ENCODE measurements at places on chromosomes 5 and 9. TPM values are rescaled to one million over a fixed set of nuclear protein-coding genes. Genes with fewer than 3 reads are reported as not detected.

PAEP gene
- not detected for total RNA-seq

DNA sequence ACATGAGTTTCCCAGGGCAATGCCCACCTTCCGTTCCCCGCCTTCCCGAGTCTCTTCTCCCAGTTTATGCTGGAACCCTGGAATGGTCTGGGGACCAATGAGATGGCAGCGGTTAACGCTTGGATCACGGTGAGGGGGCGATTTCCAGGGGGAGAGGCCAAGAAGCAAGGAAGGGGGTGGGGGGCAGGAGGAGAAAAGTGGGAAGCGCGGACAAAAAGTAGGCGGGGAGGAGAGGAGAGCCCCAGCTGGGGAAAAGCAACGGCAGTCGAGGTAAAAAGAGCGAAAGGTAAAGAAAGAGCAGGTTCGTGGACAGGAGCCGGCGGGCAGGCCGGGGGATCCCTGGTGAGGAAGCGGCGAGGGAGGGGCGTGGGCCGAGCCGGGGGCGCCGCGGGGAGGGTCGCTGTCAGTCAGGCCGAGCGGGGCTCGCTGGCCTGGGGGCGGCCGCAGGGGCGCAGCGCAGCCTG lies 508 bp upstream of the SNCAIP start:
- DNase-seq: peak; percentile 14

C9orf40 gene
- 7.8 TPM for total RNA-seq

DNA sequence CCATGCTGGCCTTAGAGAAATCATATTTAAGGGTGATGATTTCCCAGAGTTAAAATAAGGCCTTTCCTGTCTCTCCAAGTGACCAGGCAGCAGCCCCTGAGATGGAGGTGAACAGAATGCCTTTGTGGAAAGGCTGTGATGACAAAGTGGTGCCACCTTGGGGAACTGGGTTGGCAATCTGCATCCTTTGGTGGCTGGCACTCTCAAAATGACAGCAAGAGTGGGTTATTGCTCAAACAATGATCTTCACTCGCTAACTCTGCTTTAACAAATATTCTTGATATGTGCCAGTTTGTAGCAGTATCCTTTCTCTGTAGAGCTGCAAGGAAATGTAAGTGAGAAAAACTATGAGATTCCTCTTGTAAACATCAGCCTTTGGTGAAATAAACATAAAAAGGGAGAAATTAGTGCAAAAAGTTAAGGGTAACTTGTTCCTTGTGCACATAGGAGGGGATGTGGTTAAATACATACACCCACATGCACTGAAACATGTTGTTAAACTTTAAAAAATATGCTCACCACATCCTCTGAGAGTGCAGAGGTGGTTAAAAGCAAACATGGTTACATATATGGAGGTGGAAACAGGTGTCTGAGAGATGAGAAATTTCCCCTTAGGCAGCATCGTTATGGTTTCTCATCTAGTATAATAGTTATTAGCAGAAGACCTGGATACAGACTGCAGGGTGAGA lies 373.4 kb upstream of the CTNND2 start:
- DNase-seq: no peak

KIF4B gene
- total RNA-seq: not detected

- DNase-seq: no peak
Measured at GRCh38 chr5:11477786-11478185, 426.5 kb downstream of the CTNND2 start.

DNA sequence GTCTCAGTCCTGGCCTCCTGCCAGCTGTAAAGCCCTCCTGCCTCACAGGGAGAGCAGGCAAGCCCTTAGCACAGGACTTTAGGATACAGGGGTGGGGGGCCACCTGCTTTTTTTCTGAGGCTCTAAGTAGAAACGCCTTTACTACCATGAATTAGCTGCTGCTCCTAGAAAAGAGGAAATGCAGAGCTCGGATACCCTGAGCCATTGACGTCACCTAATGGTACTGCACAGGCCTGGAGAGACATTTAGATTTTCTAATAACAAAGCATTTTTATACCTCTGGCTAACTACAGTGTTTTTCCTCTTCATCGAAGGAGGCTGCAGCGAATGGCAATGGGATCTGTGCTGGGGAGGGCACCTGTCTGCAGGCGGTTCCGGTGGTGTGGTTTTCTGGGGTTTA lies 137.0 kb downstream of the WDR41 start:
- no peak for DNase-seq

GRCh38 chr5:73865315-73865714 lies 239.3 kb downstream of the ARHGEF28 start:
- DNase-seq: no peak

GRCh38 chr5:109553846-109554245 lies 135.9 kb upstream of the MAN2A1 start:
- DNase-seq: no peak

GRCh38 chr9:27413511-27414219 lies 110.4 kb upstream of the IFNK start:
- DNase-seq: peak; percentile 21

SEMA4D gene
- 14.5 TPM for total RNA-seq

RFX3 gene
- total RNA-seq: 9.9 TPM

DNA sequence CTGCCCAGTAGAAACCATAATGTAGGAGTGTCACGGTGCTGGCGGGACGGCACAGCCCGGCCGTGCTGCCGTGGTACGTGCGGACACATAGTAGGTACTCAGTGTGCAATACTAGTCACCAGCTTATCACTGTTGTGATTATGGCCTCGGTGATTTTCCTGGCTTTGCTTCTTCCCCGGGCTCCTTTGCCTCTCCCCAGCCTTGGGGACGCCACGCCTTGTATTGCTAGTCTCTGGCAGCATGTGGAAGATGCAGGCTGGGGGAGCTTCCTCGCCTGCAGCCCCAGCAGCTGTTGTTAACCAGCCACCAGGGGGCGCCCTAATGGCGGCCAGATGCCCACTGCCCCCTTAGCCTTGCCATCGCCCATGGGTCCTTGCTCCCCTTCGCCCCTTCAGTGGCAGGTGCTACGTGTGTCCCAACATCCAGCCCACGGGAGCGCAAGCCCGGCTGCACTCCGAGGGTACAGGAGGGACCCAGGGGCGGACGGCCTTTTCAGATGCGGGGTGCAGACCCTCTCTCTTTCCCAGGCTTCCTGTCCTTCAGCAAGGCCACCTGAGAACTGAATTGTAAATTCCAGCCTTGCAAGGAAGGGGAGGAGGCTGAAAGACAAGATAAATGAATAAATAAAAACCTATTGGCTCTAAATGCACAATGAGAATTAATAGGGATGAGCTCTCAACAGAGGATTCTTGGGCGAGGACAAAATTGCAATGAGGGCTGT lies 8.0 kb downstream of the NTNG2 start:
- DNase-seq: peak; percentile 76

CARD6 gene
- total RNA-seq: 0.11 TPM

PTCH1 gene
- 13.9 TPM for total RNA-seq

AGPAT2 gene
- 72.5 TPM for total RNA-seq

SETX gene
- total RNA-seq: 35.1 TPM

PDLIM4 gene
- 22.0 TPM for total RNA-seq

HTR4 gene
- total RNA-seq: 2.3 TPM

GRCh38 chr9:131524665-131525315 lies 6.3 kb downstream of the UCK1 start:
- DNase-seq: no peak

GRCh38 chr5:178279026-178279722 lies 46.6 kb upstream of the PHYKPL start:
- no peak for DNase-seq

- DNase-seq: no peak
Measured at GRCh38 chr5:73042993-73043392, 77.4 kb upstream of the TMEM171 start.

DNA sequence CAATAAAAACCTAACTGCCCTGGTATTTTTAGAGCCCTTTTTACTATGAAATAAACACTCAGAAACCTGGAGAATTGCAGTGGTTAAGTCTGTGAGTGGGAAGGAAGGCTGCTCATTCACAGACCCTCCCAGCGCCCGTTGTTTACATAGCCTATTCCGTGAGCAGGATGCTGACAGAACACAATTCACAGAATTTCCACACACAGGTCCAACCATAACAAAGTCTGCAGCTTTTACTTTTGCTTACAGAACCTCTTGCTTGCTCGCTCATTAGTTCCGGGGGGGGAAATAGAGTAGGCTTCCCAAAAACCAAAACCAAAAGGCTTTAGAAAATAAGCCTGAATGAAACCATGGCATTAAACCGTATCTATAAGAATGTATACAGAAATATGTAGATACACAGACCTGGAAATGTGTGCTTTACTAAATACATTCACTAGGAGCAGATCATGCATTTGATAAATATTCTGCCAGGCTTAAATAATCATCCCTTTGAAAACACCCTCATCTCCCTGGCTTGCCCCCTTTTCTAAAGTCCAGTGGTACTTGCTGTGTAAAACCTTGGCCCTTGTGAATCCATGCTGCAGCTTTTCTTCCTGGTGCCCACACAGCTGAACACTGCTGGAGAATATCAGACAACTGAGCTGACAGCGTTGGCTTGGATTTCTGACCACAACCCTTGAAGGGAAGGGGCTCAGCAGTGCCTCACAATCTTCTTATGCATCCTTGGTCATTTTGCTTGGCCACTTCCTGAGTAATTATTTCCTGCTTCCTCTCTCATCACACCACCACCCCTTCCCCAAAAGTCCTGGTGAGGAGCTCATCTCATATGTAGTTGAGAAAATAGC lies 128.0 kb downstream of the FANCC start:
- DNase-seq: peak; percentile 86

DNA sequence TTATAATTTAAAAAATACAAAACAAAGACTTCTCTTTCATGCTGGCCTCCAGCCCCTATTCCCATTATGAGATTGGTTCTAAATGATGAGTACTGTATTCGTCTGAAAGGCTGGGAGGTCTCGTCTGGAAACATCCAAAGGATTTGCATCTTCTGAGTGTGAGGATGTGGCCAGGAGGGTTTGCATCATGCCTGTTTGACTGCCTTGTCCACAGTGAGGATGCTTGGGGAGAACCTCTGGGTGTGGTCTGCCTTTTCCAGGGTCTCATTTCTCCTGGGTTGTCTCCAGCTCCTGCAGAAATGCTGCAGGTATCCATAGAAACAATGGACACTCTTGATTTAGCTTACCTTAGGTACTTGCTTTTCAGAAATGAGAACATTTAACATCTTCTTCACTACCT lies 26.4 kb upstream of the CXCL14 start:
- no peak for DNase-seq

DNA sequence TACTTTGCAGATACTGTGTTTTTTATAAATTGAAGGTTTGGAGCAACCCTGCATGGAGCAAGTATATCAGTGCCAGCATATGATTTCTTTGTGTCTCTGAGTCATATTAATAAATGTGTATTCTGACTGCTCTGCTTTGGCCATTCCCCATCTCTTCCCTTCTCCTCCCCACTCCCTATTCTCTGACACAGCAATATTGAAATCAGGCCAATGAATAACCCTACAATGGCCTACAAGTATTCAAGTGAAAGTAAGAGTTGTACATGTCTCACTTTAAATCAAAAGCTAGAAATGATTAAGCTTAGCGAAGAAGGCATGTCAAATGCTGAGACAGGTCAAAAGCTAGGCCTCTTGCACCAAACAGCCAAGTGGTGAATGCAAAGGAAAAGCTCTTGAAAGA lies 82.2 kb upstream of the TLX3 start:
- DNase-seq: no peak

DNA sequence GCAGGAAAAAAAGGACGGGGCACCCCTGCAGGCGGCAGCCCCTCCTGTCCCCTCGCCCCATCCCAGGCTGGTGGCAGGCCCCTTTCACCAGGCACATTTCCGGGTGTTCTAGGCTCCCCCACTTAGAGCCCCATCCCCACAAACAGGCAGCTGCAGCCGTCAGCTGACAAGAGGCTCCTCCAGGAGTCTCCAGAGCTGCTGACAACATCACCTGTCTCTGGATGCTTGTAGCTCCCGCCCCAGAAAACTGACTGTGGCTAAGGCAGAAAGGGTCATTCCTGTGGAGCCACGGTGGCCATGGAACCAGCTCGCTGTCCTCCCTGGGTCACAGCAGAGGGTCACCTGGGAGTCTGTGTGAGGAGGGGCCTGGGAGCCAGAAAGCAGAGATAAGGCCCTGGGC lies 50.9 kb downstream of the HMCN2 start:
- DNase-seq: no peak

GRCh38 chr5:4976902-4977301 lies 163.2 kb upstream of the ADAMTS16 start:
- no peak for DNase-seq
